Fibroblast of upper back skin (primary cell): ENCODE measurements at places on chromosomes 2 and 18.

GRCh38 chr2:210798180-210798579 is 241.8 kb downstream of the CPS1 start:
- no peak for DNase-seq

- DNase-seq = no peak
Observed at GRCh38 chr2:200477667-200478131, 32.2 kb downstream of the KCTD18 start.

DNA sequence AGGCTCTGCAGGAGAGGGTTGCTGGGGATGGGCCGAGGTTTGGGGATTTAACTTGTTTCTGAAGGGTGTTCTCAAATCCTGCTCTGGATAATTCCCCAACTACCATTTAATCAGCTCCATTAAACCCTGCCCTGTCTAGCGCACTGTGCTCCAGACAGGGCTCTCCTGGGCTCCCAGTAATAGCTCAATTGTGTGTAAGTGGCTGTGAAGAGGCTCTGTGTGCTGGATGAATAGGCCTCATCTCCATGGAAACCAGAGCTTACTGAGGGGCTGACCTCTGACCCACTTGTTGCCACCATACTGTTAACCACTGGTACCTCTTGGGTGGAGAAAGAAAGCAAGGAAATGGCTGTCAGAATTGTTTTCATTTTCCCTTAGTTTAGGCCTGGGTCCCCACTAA is 92.9 kb downstream of the TGOLN2 start:
- no peak for DNase-seq

DNA sequence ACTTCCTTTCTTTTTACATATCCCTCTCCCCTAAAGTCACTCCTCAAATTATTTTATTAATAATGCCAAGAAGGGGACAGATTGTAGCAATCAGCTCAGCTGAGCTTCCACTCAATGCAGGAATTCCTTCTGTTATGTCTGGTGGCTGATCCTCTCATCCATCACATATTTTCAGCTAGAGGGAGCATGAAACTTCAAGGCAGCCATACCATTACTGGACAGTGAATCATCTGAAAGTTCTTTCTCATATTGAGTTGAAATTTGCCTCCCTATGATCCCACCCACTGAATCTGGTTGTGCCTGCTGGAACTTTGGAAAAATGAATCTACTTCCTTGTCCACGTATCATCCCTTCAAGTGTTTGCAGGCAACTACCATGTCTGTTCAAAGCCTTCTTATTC is 11.2 kb downstream of the ZNF385B start:
- DNase-seq = peak; percentile 73

GRCh38 chr2:225425284-225425683 is 25.8 kb downstream of the NYAP2 start:
- DNase-seq = no peak

DNA sequence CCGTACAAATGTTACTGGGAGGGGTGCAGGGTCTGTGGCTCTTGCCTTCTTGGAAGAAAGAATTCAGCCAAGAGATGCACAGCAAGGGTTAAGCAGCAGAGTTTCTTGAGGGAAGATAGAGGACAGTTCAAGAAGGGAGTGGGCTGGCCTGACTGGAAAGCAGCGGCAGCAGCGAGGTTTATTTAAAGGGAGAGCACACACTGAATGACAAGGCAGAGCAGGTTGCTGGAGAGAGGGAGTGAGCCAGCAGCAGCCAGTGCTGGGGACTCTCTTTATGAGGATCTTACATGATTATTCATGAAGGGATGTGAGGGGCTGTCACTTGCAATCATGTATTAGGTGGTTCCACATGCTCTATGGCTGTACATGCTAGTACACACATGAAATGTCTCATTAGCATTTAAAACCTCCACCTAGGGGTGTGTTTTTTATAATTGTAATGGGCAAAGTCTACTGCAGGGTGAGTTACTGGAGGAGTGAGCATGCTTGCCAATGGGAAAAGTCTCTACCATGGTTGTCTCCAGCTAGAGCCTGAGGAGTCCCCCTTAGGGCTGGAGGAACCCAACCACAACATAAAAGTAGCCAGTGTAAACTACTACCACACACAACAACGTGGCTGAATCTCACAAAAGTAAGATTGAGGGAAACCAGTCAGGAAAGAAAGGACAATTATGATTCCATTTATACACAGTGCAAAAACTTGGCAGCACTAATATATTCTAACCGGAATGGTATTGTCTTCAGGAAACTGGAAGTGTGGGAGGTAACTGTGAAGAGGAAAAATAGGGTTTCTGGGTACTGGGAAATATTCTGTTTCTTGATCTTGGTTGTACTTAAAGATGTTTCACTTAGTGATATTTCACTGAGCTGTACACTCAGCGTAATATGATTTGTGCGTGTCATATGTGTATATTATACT is 87.6 kb upstream of the FAM110C start:
- DNase-seq = no peak

GRCh38 chr2:136436936-136437335 is 319.0 kb upstream of the CXCR4 start:
- no peak for DNase-seq

- no peak for DNase-seq
Observed at GRCh38 chr2:35099342-35099741, 1256.2 kb upstream of the CRIM1 start.

GRCh38 chr2:153787612-153788011 is 84.1 kb upstream of the GALNT13 start:
- no peak for DNase-seq

- peak; percentile 57 for DNase-seq
Observed at GRCh38 chr2:82007071-82007664, 1702.6 kb upstream of the LRRTM1 start.

GRCh38 chr2:170587922-170588321 is 127.2 kb upstream of the SP5 start:
- DNase-seq = peak; percentile 80

DNA sequence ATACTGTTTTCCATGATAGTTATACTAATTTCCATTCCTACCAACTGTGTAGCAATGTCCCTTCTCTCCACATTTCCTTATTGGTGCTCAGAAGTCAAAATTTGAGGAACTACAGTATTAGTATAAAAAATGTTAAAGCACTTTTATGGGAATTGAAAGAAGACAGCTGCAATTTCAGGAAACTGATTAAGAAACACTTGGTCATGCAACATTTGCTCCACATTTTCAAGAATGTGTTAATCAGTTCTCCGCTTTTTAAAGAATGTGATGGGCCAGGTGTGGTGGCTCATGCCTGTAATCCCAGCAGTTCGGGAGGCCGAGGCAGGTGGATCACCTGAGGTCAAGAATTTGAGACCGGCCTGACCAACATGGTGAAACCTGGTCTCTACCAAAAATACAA is 33.6 kb upstream of the MGAT4A start:
- no peak for DNase-seq

- DNase-seq = no peak
Observed at GRCh38 chr18:47917923-47918610, 12.4 kb downstream of the SMAD2 start.

DNA sequence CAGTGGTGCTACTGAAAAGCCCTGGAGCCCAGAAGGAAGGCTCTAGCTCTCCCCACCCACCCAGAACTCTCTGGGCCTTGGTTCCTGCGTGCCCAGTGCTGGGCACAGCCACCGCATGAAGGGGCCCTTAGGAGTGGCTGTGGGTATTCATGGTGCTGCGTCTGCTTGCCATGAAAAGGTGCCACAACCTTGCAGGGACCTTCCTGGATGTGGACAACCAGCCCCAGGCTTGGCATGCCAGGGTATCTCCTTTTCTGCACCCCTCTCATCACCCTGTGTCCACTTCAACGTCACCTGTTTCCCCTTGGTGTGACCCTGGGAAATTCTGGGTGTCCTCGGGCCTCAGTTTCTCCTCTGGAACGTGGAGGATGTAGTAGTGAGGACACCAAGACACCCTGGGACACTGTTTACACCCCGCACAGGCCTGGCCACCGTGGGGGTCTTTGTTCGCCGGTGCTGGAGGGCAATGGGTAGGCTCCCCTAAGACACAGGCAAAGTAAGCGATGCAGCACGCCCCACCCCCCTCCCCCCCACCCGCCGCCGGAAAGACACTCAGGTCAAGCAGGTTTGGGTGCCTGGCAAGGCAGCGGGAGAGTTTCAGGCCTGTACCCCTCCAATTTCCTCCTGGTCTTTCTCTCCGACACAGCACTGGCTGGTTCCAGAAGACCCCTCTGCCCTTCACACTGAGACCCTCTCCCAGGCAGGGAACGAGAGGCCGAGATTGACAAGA is 34.8 kb upstream of the TAF1B start:
- DNase-seq = no peak
